ENCODE measurements at places on chromosomes 7 and 10.
A peak's percentile ranks its signal among the peaks of the same experiment; 100 is the strongest.

- DNase-seq, result no peak
These were observed 14.8 kb downstream of the KAZALD1 start for GRCh38 chr10:101076630-101077029.

DNA sequence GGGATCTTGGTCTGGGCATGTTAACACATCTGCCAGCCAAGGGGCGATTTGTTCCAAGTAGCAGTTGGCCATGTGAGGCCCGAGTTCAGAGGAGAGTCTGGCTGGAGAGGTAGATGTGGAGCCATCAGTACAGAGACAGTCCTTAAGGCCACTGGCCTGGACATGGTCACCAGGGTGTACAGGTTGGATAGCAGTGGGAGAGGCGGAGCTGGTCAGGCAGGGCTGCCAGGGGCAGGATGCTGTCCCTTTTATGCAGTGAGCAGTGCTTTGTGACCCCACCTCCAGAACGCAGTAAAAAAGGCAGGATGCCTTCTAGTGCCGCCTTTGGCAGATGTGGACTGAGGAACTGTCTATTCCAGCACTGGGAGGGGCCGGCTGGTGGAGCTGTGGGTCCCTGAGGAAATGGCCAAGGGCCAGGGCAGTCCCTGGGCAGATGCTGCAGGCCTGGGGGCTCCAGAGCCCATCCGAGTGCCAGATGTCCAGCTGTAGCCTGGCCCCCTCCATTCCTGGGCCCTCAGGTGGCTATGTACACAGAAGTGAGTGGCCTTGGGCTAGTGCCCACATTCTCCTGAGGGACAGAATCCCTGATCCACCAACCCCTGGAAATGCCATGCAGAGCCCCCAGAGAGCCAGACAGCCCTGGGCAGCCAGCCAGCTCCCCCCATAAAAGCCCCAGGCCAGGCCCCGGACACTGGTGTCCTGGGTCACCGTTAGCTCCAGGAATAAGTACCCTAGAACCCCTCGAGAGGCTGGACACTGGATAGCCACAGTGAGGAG, 17.2 kb upstream of the MYL7 start:
- no peak for DNase-seq

- no peak for DNase-seq
These were observed 700 bp downstream of the MTPN start for GRCh38 chr7:135976312-135977006.

- no peak for DNase-seq
These were observed 134.8 kb downstream of the WDR37 start for GRCh38 chr10:1190791-1191490.

GRCh38 chr10:78298835-78299234, 265.2 kb downstream of the RPS24 start:
- no peak for DNase-seq

DNA sequence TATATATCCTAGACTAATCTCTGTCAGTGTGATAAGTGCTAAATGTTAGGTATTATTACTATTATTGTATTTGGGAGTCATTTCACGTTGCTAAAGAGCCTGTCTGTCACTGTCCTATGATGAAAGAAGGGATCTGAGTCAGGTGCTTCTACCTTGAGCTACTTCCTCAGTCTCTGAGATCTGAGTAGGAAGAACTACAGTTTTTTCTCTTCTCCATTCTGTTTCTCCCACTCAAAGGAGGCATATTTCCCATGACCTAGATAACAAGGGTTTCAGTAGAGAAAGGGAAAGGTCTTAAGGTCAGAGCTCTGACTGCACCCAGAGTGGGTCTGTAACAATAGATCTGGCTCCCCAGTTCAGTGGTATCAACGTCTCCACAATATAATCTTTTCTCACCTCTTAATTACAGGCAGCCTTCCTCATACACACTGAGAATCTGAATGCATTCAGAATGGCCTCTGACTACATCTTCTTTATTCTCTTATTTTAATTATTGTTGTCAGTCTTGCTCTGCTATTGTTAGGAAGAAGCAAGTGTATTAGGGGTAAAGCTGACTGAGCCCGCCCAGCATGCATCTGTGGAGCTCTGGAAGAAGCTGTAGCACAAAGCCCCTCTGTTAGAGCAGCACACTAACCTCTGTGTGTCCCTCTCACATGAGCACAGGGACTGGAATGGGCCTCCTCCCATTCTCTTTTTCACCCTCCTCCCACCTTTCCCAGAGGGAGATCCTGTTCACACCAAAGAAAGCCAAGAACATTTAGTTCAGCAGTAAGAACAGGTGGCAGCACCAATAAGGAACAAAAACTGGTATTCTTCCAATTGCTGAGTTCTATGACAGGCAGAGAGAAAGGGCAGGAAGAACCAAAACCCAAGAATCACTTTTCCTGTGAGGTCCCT, 38.1 kb downstream of the USP54 start:
- DNase-seq, result no peak

DNA sequence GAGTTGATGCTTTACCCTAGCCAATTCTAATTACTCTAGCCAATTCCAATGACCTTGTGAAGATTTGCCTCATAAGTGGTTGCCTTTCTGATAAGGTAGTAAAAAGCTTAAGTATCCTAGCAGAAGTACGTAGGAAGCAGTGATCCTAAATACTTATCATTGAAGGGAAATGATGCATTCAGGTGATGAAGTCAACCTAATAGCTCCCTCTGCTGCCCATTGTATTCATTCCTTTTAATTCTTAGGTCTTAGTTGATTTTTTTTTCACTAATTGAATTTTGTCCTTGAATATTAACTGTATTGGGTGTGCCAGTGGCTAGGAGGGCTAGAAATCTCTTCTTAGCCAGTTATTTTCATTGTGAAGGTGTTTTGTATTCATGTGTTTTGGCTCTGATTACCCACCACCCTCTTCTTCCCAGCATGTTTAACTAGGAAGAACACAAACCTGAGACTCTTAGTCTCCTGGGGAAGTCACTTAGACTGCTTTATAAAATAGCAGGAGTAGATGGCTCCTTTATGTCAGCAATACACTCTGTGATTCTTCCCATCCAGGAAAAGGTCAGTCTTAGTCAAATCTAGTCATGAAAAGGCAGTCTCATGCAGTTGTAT, 46.3 kb downstream of the PLEKHA8 start:
- no peak for DNase-seq

DNA sequence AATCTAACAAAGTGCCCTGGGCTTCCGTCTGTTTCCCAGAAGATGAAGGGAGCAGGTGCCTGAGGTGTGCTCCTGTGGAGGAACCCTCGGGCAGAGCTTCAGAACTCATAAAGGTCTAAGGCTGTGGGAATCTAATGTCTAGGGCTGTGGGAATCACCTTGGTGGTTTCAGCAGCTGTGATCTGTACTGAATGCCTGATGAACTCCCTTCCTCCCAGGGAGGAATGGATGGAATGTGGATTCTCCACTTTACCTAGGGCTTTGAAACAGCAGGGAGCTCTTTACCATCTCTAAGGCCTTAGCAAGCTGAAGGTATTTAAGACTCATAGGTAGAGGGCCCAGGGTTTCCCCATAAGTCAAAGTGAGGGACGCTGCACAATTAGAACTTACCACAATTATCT, 36.0 kb upstream of the SEMA3E start:
- no peak for DNase-seq

DNA sequence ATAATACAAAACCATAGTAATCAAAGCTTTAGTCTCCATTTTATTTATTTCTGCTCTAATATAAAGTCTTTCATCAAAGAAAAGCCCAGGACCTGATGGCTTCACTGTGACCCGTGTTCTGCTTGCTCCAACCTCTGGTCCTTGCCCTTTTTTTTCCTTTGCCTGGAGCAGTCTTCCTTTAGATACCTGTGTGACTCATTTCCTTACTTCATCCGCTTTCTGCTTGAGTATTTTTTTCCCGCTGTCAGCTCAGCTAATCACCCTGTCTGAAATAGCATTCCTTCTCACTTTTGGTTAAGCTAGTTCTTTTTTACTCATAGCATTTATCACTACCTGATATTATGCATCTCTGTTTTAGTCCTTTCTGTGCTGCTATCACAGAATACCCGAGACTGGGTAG, 194.8 kb downstream of the ABCA13 start:
- no peak for DNase-seq

GRCh38 chr10:123715546-123715945, 49.4 kb downstream of the GPR26 start:
- DNase-seq, result no peak

- no peak for DNase-seq
These were observed 13.6 kb downstream of the TMEM236 start for GRCh38 chr10:17765602-17766001.

- DNase-seq, result peak; percentile 5
These were observed 571.0 kb downstream of the SH2D4B start for GRCh38 chr10:81108516-81109199.

GRCh38 chr10:101832325-101832771, 11.3 kb downstream of the KCNIP2 start:
- no peak for DNase-seq

DNA sequence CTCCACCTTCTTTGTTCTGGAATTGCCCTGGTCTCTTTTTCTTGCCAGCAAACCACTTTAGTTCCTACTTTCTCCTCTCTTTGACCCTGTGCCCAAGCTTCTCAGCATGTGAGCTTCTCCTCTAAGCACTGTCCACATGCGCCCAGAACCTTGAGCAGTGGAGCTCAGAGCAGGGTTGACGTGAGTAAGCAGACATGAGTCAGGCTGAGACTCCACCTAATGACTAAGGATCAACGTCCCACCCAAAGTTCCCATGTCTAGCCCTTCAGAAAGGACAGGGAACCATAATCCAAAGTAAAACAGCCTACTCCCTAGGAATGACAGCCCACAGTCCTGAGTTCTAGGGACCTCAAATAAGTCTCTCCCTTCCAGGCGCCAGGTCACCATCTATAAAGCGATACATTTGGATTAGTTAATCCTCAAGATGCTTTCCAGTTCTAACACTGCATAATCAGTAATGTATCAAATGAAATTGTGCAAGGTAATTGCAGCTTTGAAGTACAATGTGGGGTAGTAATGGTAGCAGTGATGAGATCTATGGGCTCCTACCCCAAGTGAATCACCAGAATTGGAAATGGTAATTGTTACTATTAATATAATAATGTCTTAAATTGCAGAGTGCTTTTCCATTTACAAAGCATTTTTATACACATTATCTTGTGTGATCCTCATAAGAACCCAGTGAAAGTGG, 44.5 kb downstream of the KCNMA1 start:
- DNase-seq, result no peak

DNA sequence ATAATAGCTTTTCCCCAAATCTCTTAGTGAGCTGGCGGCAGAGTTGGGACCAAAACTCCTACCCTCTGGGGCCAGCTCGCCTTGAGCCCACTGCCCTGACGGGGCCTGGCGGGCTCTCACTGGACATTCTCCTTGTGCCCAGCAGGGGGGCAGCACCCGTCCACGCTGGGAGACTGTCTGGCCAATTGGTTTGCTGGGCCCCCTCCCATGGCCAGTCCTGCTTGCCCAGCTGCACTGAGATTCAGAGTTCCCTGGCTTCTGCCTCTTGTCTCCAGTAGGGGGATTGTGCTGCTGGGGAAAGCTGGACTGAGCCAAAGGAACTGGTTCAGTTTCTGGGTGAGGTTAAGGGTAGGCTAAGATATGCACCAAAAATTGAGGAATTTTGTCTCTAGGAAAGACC, 59.8 kb downstream of the RAMP3 start:
- DNase-seq, result no peak

- DNase-seq, result no peak
These were observed 190.6 kb downstream of the EBF3 start for GRCh38 chr10:129773359-129773990.

DNA sequence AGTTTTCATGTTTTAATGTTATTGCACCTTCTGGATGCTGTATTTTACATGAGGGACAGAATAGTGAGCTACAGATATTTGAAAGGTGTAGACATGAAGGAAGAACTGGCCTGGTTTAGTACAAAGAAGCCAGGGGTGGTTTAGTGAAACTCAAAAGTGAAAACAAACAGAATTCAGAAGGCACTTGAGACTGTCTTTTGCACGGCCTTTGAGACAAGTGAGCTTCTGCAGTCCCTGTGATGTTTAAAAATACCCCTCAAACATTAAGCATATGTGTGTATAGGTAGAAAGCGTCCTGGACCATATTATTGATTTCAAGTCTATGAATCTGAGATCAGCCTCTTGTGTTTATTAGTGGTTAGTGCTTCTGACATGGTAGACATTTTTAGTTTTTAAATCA, 118.9 kb downstream of the CDK14 start:
- DNase-seq, result no peak

DNA sequence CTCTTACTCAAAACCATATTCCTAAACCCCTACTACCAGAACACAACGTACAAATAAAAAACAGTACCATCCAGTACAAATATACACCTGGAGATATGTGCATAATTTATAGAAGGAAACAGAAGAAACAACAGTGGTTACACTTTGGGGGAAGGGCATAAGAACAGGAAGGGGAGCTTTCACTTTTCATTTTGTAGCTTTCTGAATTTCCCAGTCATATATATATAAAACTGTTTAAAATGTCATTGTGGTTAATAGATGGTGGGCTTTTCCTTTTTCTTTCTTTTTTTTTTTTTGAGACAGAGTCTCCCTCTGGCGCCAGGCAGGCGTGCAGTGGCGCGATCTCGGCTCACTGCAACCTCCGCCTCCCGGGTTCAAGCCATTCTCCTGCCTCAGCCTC, 47.2 kb downstream of the MALSU1 start:
- DNase-seq, result no peak

DNA sequence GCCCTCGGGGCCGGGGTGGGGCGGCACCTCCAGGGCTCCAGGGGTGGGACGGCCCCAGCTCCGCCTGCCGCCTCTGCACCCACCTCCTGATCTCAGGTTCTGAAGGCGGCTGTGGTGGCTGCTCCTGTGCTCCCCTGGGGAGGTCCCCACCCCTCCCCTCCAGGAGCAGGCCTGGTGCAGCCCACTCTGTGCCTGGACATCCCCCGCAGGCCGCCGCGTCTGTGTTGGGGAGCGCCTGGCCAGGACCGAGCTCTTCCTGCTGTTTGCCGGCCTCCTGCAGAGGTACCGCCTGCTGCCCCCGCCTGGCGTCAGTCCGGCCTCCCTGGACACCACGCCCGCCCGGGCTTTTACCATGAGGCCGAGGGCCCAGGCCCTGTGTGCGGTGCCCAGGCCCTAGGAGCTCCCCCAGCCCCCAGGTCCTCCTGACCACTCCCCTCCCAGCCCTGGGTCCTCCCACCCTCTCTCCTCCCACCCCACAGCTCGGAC, 5.5 kb downstream of the CYP2W1 start:
- no peak for DNase-seq

GRCh38 chr7:72040641-72041040, 371.5 kb downstream of the CALN1 start:
- DNase-seq, result no peak

- no peak for DNase-seq
These were observed 14.3 kb upstream of the ARMC3 start for GRCh38 chr10:22913474-22914092.

DNA sequence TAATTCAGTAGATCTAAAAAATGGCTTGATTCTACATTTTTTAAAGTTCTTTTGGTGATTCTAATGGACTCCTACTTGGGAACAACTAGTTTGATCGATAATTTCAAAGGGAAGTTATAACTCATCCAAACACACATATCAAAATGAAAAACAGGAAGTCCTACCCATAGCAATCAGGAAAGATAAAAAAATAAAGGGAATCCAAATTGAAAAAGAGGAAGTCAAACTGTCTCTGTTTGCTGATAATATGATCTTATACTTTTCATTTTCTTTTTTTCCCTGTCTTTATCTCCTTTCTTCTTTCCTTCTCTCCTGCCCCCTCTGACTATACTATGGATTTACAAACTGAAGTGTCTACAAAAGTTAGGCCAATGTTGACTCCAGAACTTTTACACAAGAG, 118.8 kb downstream of the IQUB start:
- no peak for DNase-seq

Measured in GM12892 (cell line).